Breast epithelium (tissue), 4 donors: ENCODE measurements at places on chromosomes 5 and 9. TPM values are rescaled to one million over a fixed set of nuclear protein-coding genes. Genes with fewer than 3 reads are reported as not detected.

The GDA gene
- total RNA-seq, result not detected

GRCh38 chr5:145938776-145939539, 2.6 kb downstream of the SH3RF2 start:
- H3K4me3 ChIP-seq, result no peak overlapping the region
- no peaks in the 10 kb centered on the region for H3K36me3 ChIP-seq
- no peak for DNase-seq
- no peaks in the 10 kb centered on the region for H3K4me1 ChIP-seq
- no peaks in the 10 kb centered on the region for H3K27me3 ChIP-seq

GRCh38 chr5:96017951-96018350, 56.3 kb upstream of the ELL2 start:
- H3K27ac ChIP-seq, result no peak overlapping the region
- no peaks in the 10 kb centered on the region for H3K27me3 ChIP-seq
- H3K4me3 ChIP-seq, result no peak overlapping the region
- no peaks in the 10 kb centered on the region for H3K4me1 ChIP-seq
- H3K36me3 ChIP-seq, result no peaks in the 10 kb centered on the region
- DNase-seq, result no peak

The CAVIN4 gene
- 0.29 TPM for total RNA-seq

The TUSC1 gene
- 21.0 TPM for total RNA-seq
